Keratinocyte (primary cell): ENCODE measurements at places on chromosomes 1 and 21. TPM values are rescaled to one million over a fixed set of nuclear protein-coding genes. Genes with fewer than 3 reads are reported as not detected.

- no peak for DNase-seq
- peaks cover 3% of the 10 kb centered on the region for H3K27me3 ChIP-seq
- no peaks in the 10 kb centered on the region for H3K4me1 ChIP-seq
- no peaks in the 10 kb centered on the region for H3K36me3 ChIP-seq
Measured at GRCh38 chr1:198749279-198749678, 110.4 kb downstream of the PTPRC start.

The CLCA4 gene
- polyA plus RNA-seq, result 0.59 to 6.1 TPM (median 1.5 TPM) in 3 replicates

The SLC30A7 gene
- polyA plus RNA-seq, result 8.0 to 19.9 TPM (median 15.1 TPM) in 3 replicates

DNA sequence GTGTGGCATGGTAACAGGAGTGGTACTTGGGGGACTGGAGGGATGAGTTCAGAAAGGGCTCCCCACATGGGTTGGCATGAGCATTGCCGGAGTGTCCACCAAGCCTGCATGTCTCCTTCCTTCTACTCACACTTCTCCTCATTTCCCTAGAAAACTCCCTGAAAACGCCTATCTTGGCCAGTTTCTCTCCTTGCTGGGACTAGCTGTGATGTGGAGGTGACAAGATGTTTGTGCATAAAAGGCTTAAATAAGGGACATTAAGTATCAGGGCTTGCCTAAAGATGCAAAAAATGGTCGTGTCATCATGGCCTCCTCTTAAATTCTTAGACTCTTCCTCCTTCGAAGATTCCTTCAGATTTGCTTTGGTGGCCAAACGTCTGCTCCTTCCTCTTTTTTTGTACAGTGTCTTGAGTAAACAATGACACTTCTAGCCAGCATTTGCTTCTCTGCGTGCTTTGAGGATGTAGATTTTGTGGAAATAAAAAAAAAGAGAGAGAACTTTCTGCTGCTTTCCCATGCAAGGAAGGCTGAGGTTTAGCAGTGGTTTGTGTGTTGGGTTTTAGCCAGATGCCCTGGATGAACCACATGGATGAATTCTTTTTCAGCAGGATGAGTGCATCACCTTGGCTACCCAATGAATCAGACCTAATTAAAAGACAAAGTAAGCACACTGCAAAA, 239.1 kb upstream of the IRF2BP2 start:
- H3K27me3 ChIP-seq, result no peaks in the 10 kb centered on the region
- DNase-seq, result no peak
- H3K27ac ChIP-seq, result no peak overlapping the region
- no peak overlapping the region for H3K4me3 ChIP-seq
- peaks cover 19% of the 10 kb centered on the region for H3K4me1 ChIP-seq
- H3K36me3 ChIP-seq, result no peaks in the 10 kb centered on the region

The UBASH3A gene
- polyA plus RNA-seq, result not detected in 3 replicates

GRCh38 chr1:28604411-28604810, 12.3 kb downstream of the RAB42 start:
- no peak overlapping the region for H3K4me3 ChIP-seq
- no peaks in the 10 kb centered on the region for H3K27me3 ChIP-seq
- H3K36me3 ChIP-seq, result peaks cover 14% of the 10 kb centered on the region
- no peak overlapping the region for H3K27ac ChIP-seq

DNA sequence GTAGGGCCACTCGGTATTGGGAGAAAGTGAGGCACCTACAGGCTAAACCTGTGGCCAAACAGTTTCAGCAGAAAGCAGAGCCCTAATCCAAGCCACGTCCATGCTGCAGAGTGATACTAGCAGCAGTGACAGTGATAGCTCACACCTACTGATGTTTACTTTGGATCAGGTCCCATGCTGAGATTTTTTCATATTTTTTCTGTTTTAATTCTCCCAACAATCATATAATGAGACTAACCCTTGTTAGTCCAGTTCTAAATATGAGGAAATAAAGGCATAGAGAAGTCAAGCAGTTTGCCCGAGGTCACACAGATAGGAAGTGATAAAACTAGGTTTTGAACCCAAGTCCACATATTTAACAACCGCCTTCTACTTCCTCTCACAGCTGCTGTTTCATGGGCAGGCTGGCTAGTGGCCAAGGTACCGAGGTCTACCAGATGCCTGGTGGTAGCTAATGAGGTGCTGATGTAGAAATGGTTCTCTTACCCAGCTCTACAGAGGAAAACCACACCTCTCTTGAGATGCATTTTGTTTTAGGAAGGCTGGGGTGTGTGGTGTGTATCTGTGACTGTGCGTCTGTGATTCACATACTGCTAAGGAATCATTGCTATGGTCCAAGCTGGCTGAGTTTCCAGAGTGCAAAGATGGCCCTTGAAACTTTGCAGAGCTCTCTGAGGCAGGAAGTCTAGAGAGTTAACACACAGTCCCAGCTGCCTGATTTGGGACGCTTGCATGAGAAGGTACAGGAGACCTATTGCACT, 80.3 kb upstream of the ARTN start:
- H3K4me1 ChIP-seq, result peaks cover 23% of the 10 kb centered on the region
- no peaks in the 10 kb centered on the region for H3K36me3 ChIP-seq
- DNase-seq, result no peak
- no peak overlapping the region for H3K4me3 ChIP-seq

- peak overlapping the region; percentile 84 for H3K27ac ChIP-seq
- peak overlapping the region; percentile 76 for H3K4me3 ChIP-seq
- peak; percentile 79 for DNase-seq
- no peaks in the 10 kb centered on the region for H3K27me3 ChIP-seq
- H3K36me3 ChIP-seq, result peaks cover 21% of the 10 kb centered on the region
- H3K4me1 ChIP-seq, result peaks cover 24% of the 10 kb centered on the region
Measured at GRCh38 chr1:28580722-28581530, 11.1 kb upstream of the RAB42 start.

The SELL gene
- polyA plus RNA-seq, result 0.03 to 0.08 TPM in 2 of 3 replicates, not detected in the other

The TNFRSF4 gene
- 0.04 TPM in 1 of 3 replicates, not detected in the others for polyA plus RNA-seq

- DNase-seq, result no peak
- peaks cover 14% of the 10 kb centered on the region for H3K36me3 ChIP-seq
- H3K27ac ChIP-seq, result no peak overlapping the region
- no peaks in the 10 kb centered on the region for H3K27me3 ChIP-seq
- H3K4me3 ChIP-seq, result no peak overlapping the region
Measured at GRCh38 chr1:180040034-180040433, 85.4 kb downstream of the CEP350 start.

GRCh38 chr1:156856282-156856785, 2.6 kb downstream of the INSRR start:
- no peak overlapping the region for H3K27ac ChIP-seq
- peaks cover 7% of the 10 kb centered on the region for H3K4me1 ChIP-seq
- H3K27me3 ChIP-seq, result peaks cover 77% of the 10 kb centered on the region

- no peaks in the 10 kb centered on the region for H3K27me3 ChIP-seq
- H3K36me3 ChIP-seq, result no peaks in the 10 kb centered on the region
- H3K4me3 ChIP-seq, result no peak overlapping the region
Measured at GRCh38 chr1:198892065-198892464, 253.2 kb downstream of the PTPRC start.

- no peaks in the 10 kb centered on the region for H3K27me3 ChIP-seq
- peak; percentile 23 for DNase-seq
- H3K4me3 ChIP-seq, result no peak overlapping the region
- peaks cover 17% of the 10 kb centered on the region for H3K4me1 ChIP-seq
- no peaks in the 10 kb centered on the region for H3K36me3 ChIP-seq
Measured at GRCh38 chr1:27044613-27045151, 32.0 kb upstream of the TENT5B start.

GRCh38 chr1:218461351-218461750, 116.2 kb downstream of the TGFB2 start:
- peaks cover 23% of the 10 kb centered on the region for H3K4me1 ChIP-seq
- no peaks in the 10 kb centered on the region for H3K36me3 ChIP-seq
- no peaks in the 10 kb centered on the region for H3K27me3 ChIP-seq
- no peak overlapping the region for H3K4me3 ChIP-seq
- DNase-seq, result no peak

DNA sequence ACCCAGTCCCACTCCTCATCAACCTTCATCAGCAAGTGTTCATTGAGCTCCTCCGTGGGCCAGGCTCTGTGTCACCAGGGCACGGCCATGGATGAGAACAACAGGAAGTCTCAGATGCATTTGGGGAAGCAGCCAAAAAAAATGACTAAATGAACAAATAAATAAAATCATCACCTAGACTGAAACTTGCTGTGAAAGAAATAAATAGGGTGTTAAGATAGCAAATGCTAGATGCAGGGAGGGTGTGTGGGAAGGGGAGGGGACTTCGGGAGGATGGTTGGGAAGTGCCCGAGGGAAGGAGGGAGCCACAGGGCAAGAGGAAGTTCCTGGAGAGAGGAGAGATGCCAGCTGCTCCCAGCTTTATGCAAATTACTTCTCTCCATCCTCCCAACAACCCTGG, 696.7 kb downstream of the PTPRU start:
- no peak for DNase-seq
- no peak overlapping the region for H3K4me3 ChIP-seq
- peaks cover 30% of the 10 kb centered on the region for H3K27me3 ChIP-seq

The NUF2 gene
- polyA plus RNA-seq, result 1.2 to 10.6 TPM (median 5.1 TPM) in 3 replicates

The SPATC1L gene
- 0.79 to 4.5 TPM (median 1.3 TPM) in 3 replicates for polyA plus RNA-seq

- H3K27ac ChIP-seq, result no peak overlapping the region
- H3K4me3 ChIP-seq, result no peak overlapping the region
- no peak for DNase-seq
- no peaks in the 10 kb centered on the region for H3K36me3 ChIP-seq
- no peaks in the 10 kb centered on the region for H3K4me1 ChIP-seq
Measured at GRCh38 chr1:85599076-85599491, 18.5 kb downstream of the CCN1 start.

The ADAMTS1 gene
- 340 to 485 TPM (median 344 TPM) in 3 replicates for polyA plus RNA-seq

The OR2L8 gene
- polyA plus RNA-seq, result not detected in 3 replicates

The ADGRL4 gene
- polyA plus RNA-seq, result not detected in 3 replicates

DNA sequence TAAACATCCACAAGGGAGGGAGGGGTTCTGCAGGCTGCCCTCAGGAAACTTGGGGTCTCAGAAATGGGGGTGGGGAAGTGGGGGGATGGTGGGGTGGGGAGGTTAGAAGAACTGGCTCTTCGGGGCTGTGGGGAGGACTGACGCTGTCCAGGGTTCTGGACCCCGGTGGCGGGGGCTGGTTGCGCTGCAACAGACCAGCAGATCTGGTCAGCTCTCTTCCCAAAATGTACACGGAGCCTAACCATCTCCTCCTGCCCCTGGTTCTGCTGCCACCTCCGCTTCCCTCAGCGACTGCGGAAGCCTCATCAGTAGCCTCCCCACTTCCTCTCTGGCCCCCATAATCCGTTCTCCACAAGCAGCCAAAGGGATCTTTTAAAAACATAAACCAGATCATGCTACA, 29.3 kb upstream of the C1QA start:
- peaks cover 24% of the 10 kb centered on the region for H3K27me3 ChIP-seq
- H3K36me3 ChIP-seq, result no peaks in the 10 kb centered on the region
- no peak overlapping the region for H3K4me3 ChIP-seq

DNA sequence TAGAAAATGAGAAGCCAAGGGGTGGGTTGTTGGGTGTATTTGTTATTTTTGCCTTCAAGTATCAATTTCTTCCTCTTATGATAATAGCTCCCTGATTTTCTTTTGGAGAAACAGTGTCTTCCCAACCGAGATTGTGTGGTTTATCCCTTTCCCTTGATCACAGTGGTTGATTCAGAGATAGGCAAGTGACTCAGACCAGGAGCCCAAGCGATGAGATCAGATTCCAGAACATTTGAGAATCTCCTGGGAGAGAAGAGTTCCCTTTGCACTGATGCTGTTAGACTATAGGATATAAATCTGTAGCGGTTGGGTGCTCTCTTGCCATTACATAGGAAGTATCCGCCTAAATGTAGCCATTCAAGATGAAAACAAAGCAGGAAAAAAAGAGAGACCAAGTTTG, 90.1 kb upstream of the WDR26 start:
- no peaks in the 10 kb centered on the region for H3K36me3 ChIP-seq
- no peak for DNase-seq
- H3K27ac ChIP-seq, result no peak overlapping the region
- no peak overlapping the region for H3K4me3 ChIP-seq

The TCHH gene
- 0.07 to 0.25 TPM (median 0.14 TPM) in 3 replicates for polyA plus RNA-seq

GRCh38 chr1:157168015-157168414, 29.8 kb upstream of the ETV3 start:
- H3K27ac ChIP-seq, result no peak overlapping the region
- H3K36me3 ChIP-seq, result no peaks in the 10 kb centered on the region
- peaks cover 7% of the 10 kb centered on the region for H3K27me3 ChIP-seq
- no peak overlapping the region for H3K4me3 ChIP-seq
- peaks cover 3% of the 10 kb centered on the region for H3K4me1 ChIP-seq
- DNase-seq, result no peak

GRCh38 chr1:16012590-16013219, 5.1 kb downstream of the HSPB7 start:
- no peaks in the 10 kb centered on the region for H3K36me3 ChIP-seq
- H3K27ac ChIP-seq, result no peak overlapping the region
- H3K4me3 ChIP-seq, result no peak overlapping the region
- H3K27me3 ChIP-seq, result no peaks in the 10 kb centered on the region
- peaks cover 8% of the 10 kb centered on the region for H3K4me1 ChIP-seq
- no peak for DNase-seq

DNA sequence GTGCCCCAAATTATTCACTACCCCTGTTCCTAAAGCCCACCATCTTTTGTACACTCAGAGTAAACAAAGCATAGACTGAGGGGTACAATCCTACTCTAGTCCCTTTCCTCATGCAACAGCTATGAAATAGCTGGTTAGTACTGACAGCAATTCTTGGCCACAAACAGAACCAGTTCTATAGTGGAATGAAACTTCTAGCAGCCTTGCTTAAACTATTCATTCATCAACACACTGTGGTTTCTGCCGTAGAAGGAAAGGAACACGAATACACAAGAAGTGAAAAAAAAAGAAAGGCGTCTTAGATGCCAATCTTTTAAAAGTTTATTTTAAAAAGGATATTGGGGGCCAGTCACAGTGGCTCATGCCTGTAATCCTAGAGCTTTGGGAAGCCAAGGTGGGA, 9.9 kb downstream of the PSMB2 start:
- DNase-seq, result no peak
- no peaks in the 10 kb centered on the region for H3K4me1 ChIP-seq
- H3K4me3 ChIP-seq, result no peak overlapping the region
- peaks cover 34% of the 10 kb centered on the region for H3K36me3 ChIP-seq
- H3K27me3 ChIP-seq, result no peaks in the 10 kb centered on the region

The BCAN gene
- not detected in 3 replicates for polyA plus RNA-seq

DNA sequence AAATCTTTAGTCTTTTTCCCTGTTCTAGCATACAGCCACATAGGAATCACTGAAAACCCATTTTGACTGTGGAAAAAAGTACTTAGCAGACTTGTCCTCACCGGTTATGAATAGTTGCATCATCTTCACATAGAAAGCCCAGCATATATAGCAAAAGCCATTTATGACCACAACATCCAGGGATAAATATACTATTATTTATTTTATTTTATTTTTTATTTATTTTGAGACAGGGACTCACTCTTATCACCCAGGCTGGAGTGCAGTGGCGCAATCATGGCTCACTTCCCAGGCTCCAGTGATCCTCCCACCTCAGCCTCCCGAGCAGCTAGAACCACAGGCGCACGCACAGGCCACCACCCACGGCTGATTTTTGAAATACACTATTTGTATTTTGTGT, 175.3 kb downstream of the GALNT2 start:
- H3K27me3 ChIP-seq, result no peaks in the 10 kb centered on the region
- no peak overlapping the region for H3K27ac ChIP-seq
- peaks cover 12% of the 10 kb centered on the region for H3K4me1 ChIP-seq
- peaks cover 17% of the 10 kb centered on the region for H3K36me3 ChIP-seq

The CHIA gene
- polyA plus RNA-seq, result not detected in 3 replicates

GRCh38 chr21:34122047-34122446, 48.7 kb downstream of the MRPS6 start:
- H3K36me3 ChIP-seq, result no peaks in the 10 kb centered on the region
- H3K27me3 ChIP-seq, result no peaks in the 10 kb centered on the region
- no peak overlapping the region for H3K27ac ChIP-seq
